ENCODE measurements at places on chromosomes 5 and 9. TPM values are rescaled to one million over a fixed set of nuclear protein-coding genes. Genes with fewer than 3 reads are reported as not detected.
A peak's percentile ranks its signal among the peaks of the same experiment; 100 is the strongest.

- peak overlapping the region; percentile 98 for H3K4me3 ChIP-seq
- no peak for DNase-seq
- H3K4me1 ChIP-seq = peaks cover 49% of the 10 kb centered on the region
- H3K36me3 ChIP-seq = peaks cover 49% of the 10 kb centered on the region
- peak overlapping the region; percentile 99 for H3K27ac ChIP-seq
- no peaks in the 10 kb centered on the region for H3K27me3 ChIP-seq
These were observed 2.5 kb downstream of the GPBP1 start for GRCh38 chr5:57176350-57176857.

- no peak overlapping the region for H3K27ac ChIP-seq
- no peaks in the 10 kb centered on the region for H3K36me3 ChIP-seq
- DNase-seq = no peak
- H3K4me3 ChIP-seq = no peak overlapping the region
- H3K27me3 ChIP-seq = peaks cover 9% of the 10 kb centered on the region
- no peaks in the 10 kb centered on the region for H3K4me1 ChIP-seq
These were observed 406.1 kb downstream of the ICE1 start for GRCh38 chr5:5828619-5829018.

DNA sequence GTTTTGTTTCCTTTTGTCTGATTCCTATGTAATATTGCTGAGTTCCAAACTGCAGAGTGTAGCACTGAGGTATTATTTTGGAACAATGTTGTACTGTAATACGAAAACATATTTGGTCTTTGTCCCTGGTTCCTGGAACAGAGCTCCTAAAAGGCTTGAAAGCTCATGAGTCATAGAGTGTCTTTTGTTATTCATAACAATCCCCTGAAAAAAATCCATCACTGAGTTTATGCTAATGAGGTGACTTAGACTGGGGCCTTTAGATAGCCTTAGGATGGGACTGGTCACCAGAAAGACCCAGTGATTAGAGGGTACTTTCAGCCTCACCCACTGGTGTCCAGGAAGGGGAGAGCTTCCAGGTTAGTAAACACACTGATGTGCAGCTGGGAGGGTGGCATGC is 132.7 kb upstream of the POU5F2 start:
- DNase-seq = no peak
- H3K36me3 ChIP-seq = peaks cover 8% of the 10 kb centered on the region
- H3K4me1 ChIP-seq = peaks cover 5% of the 10 kb centered on the region

- H3K4me3 ChIP-seq = no peak overlapping the region
- no peak for DNase-seq
- H3K4me1 ChIP-seq = no peaks in the 10 kb centered on the region
- H3K27me3 ChIP-seq = no peaks in the 10 kb centered on the region
- H3K27ac ChIP-seq = no peak overlapping the region
- H3K36me3 ChIP-seq = peaks cover 40% of the 10 kb centered on the region
These were observed 69.8 kb downstream of the DOCK2 start for GRCh38 chr5:169706758-169707450.

DNA sequence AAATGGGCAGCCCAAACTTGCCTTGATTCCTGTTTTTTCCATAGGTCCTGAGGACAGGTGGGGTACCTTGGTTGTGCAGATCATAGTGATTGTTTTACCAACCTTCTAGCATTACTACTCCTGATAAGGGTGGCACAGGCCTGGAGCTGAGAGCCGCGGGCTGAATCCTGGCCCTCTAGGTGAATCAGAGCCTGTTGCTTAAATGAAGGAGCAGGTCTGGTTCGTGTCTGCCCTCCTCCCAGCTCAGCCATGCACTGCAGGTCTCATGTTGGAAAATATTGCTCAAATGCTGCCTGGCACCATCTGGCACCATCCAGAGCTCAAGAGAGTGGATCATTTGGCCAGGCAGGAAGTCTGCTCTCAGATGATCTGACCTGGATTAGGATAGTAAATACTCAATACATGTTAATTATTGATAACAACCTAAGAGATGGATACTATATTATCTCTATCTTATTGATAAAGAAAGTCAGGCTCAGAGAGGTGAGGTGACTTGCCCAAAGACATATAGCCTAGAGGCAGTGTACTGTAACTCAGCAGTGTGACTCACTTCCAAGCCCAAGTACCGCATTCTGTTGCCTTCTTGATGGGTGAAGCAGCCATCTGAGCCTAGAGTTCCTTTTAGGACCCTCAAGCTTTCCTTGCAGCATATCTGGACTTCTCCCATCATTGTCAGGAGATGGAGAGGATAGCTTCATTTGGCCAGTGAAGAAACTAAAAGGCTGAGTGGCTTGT is 104.3 kb upstream of the PITX1 start:
- no peaks in the 10 kb centered on the region for H3K4me1 ChIP-seq
- H3K36me3 ChIP-seq = no peaks in the 10 kb centered on the region
- peaks cover 13% of the 10 kb centered on the region for H3K27me3 ChIP-seq

GRCh38 chr9:33750839-33751339 is 44.5 kb upstream of the PRSS3 start:
- H3K36me3 ChIP-seq = no peaks in the 10 kb centered on the region
- H3K27ac ChIP-seq = no peak overlapping the region
- H3K4me1 ChIP-seq = peaks cover 25% of the 10 kb centered on the region
- H3K27me3 ChIP-seq = peaks cover 76% of the 10 kb centered on the region
- H3K4me3 ChIP-seq = peak overlapping the region; percentile 36

- peaks cover 2% of the 10 kb centered on the region for H3K4me1 ChIP-seq
- H3K27me3 ChIP-seq = peaks cover 36% of the 10 kb centered on the region
- H3K27ac ChIP-seq = no peak overlapping the region
- DNase-seq = no peak
These were observed 519.6 kb downstream of the CTNND2 start for GRCh38 chr5:11384441-11385250.

The C9orf50 gene
- total RNA-seq = not detected

The SLC6A3 gene
- total RNA-seq = 0.08 TPM
